ENCODE measurements at places on chromosomes 4 and X. TPM values are rescaled to one million over a fixed set of nuclear protein-coding genes. Genes with fewer than 3 reads are reported as not detected.
A peak's percentile ranks its signal among the peaks of the same experiment; 100 is the strongest.

- DNase-seq = no peak
These were observed 59.8 kb downstream of the CASK start for GRCh38 chrX:41863343-41864203.

DNA sequence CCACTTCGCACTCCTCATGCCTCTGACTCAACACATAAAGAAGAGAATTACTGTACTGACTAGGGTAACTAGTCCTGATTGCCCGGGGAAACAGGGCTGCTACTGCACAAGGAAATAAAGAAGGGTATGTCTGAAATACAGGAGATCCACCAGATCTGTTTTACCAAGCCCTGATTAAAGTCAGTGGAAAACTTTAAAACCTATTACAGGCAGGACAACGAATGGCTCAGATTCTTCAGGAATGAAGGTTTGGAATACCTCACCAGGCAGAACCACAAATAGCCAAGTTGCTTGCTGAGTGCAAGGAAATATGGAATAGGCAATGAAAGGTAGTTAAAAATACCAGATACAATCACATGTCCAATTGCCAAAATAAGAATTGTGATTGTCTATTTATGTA, 17.3 kb downstream of the LAMTOR3 start:
- no peak for DNase-seq

GRCh38 chr4:86924811-86925210, 10.0 kb upstream of the AFF1 start:
- no peak for DNase-seq

DNA sequence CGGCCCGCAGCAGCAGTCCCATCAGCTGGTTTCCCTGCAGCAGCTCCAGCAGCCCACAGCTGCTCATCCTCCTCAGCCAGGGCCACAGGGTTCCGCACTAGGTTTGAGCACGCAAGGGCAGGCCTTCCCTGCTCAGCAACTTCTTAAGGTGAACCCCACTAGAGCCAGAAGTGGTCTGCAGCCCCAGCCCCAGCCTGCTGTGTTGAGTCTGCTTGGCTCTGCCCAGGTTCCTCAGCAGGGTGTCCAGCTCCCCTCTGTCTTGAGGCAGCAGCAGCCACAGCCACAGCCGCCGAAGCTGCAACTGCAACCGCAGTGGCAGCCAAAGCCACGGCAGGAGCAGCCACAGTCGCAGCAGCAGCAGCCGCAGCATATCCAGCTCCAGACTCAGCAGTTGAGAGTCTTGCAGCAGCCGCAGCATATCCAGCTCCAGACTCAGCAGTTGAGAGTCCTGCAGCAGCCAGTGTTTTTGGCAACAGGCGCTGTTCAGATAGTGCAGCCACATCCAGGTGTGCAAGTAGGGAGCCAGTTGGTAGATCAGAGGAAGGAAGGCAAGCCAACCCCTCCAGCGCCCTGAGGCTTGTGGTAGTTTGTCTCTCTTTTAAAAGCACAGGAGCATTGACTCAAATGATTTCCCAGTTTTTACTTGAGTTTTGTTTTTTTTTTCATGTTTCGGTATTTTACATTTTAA, 4.6 kb downstream of the SUPT20HL1 start:
- DNase-seq = no peak

DNA sequence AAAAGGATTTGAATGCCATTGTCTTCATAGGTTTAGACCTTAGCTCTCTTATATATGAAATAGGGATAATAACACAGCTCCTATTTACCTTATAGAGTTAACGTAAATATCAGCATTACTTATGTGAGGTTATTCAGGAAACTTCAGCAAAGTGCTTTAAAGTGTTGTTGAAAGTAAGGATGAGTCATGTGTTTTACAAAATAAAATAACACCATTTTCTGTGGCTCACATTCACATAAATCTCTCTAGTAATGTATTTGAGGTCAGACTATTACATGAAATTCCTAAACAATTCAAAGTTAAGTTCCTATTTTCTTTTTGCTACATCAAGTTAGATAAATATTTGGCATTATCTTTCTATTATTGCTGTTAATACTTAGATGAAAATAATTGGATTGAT, 2.9 kb downstream of the GNRHR start:
- DNase-seq = no peak

GRCh38 chrX:154121961-154122360, 22.1 kb upstream of the OPN1LW start:
- no peak for DNase-seq

DNA sequence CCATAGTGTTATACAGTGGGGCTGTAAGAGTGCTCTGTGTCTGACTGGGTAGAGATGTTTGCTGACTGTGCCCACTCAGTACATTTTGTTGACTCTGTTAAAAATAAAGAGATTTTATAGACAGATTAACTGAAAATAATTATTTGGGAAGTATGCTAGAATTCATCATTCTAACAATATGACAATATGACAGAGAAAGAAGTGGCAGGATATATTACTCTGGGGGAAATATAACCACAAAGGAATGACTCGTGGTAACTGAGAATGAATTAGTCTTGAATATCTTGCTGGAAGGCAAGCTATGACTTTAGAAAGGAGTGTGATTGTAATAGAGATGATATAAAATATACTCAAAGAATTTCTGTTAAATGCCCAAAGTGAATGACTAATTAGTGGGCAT, 46.8 kb downstream of the TMEM165 start:
- no peak for DNase-seq

- no peak for DNase-seq
These were observed 25.3 kb upstream of the NAF1 start for GRCh38 chr4:163191999-163192398.

PALLD gene
- total RNA-seq = 79.7 TPM

DNA sequence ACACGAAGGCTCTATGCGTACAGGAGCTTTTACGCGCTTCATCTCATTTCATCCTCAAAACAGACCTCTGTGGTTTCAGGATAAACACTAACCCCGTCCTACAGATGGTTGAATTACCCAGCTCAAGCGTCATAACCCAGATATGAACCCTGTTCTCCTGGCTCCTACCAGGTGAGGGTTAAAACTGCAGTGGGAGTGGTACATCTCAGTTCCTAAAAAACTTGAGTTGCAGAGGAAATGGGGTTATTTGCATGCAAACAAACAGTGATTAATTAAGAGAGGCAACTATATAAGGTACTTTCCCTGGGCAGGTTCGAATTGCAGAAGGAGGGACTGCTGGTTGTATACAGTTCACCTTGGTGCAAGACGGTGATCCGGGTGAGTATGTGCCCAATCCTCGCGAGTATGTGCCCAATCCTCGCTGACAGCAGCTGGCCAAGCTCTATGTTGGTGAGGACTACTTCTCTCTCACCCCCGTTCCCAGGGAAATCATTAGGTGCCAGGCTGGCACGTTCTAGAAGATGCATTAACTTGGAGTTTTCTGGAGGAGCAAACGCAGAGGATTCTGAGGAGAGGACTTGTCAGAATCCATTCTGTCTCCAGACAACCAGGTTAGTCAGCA, 72.6 kb downstream of the FHDC1 start:
- no peak for DNase-seq

UGT2B15 gene
- total RNA-seq = not detected

WAS gene
- 9.0 TPM for total RNA-seq

DNA sequence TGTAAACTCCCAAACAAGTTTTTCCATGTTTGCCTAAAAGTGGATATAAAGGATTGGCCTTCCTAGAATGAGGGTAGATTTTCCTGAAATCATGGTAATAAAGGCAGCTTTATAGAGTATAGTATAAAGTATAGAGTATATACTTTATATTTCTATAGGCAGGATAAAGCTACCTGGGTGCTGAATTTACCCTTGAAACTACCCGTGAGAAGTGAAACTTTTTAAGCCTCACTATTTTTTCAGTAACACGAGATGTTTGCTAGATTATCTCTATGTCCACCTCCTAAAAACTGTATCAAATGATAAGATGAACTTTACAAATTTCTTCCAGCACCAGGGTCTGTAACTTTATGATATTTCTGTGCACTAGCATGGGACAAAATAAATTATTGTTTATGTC, 340.0 kb upstream of the GALNTL6 start:
- no peak for DNase-seq

- no peak for DNase-seq
These were observed 12.5 kb downstream of the HS3ST1 start for GRCh38 chr4:11416071-11416766.

DNA sequence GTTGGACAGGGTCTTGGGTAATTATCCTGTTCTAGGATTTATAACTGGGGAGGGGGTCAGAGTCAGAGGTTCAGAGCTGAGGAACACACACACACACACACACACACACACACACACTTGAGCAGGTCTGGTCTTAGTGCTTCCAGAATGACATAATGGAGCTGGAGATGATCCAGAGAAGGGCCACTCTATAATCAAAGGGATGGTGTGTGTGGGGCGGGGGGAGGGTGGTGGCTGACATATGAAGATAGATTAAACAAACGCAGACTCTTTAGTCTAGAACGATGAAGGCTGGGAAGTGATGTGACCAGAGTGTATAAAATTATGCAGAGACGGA, 434 bp upstream of the TMEM255A start:
- no peak for DNase-seq

C4orf54 gene
- not detected for total RNA-seq

GRCh38 chr4:80592950-80593349, 257.4 kb downstream of the CFAP299 start:
- no peak for DNase-seq

DNA sequence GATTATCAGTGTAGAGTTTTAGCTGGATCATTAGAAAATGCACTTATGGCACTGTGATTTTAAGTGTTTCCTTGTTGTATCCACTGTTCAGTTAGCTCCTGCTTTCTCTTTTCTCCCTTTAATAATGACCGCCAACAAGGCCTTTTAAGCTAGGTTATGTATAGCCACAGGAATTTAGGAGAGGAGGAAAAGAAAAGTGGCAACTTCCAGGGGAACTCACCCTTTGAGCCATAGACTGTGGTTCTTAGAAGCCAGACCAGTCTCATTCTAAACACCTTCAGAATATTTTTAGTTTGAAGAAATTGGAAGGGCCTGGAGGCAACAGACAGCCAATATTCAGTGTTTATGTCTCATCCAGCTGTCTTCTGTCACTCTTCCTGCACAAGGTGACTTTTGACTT, 6.1 kb downstream of the FGF2 start:
- no peak for DNase-seq

DNA sequence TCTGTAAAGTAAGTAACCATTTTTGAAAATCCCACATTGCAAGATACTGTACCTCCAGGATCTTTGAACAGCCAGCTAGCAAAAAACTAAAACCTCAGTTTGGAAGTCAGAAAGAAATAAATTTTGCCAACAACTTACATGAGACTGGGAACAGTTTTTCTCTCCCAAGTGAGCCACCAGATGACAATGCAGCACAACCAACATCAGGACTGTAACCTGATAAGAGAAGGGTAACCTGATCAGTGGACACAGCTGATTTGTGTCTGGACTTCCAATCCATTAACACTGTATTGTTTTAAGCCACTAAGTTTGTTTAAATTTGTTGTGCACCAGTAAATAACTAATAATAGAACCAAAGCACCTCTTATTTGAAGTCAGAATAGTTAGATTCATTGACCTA, 923.3 kb downstream of the FAT4 start:
- DNase-seq = no peak

DNA sequence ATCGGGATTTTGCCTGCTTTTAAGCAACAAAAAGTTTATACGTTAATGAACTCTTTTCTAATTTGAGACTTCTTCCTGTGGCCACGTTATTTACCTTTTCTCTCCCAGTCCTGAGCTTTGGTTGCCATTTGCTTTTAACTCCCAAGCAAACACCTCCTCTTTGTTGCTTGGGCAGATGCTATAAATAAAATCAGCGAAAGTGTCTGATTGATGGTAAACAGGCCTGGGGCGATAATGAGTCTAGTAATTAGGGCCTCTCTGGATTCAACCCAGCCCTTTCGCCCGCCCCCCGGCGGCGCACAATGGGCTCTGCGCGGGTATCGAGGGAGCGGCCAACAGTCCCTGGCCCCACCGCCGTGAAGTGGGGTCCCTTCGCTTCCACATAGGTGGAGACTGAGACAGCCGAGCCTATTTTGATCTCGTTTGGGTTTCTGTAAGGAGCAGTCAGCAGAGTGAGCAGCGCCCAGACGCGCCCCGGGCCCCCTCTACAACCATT, 790 bp downstream of the CLGN start:
- no peak for DNase-seq

CSAG1 gene
- not detected for total RNA-seq

GRCh38 chrX:153944140-153944799, at the start of gene RENBP:
Gene RENBP, minus strand, starts transcription at chrX:153944643. Its CDS starts 33 bp downstream, at chrX:153944610.
- DNase-seq = no peak

- no peak for DNase-seq
These were observed 52.0 kb downstream of the EDNRA start for GRCh38 chr4:147532896-147533295.

GRCh38 chr4:77599378-77599777, 6.2 kb upstream of the CXCL13 start:
- DNase-seq = no peak

IL1RAPL1 gene
- 0.47 TPM for total RNA-seq

- no peak for DNase-seq
These were observed 333.3 kb downstream of the DCTD start for GRCh38 chr4:182583703-182584415.

DNA sequence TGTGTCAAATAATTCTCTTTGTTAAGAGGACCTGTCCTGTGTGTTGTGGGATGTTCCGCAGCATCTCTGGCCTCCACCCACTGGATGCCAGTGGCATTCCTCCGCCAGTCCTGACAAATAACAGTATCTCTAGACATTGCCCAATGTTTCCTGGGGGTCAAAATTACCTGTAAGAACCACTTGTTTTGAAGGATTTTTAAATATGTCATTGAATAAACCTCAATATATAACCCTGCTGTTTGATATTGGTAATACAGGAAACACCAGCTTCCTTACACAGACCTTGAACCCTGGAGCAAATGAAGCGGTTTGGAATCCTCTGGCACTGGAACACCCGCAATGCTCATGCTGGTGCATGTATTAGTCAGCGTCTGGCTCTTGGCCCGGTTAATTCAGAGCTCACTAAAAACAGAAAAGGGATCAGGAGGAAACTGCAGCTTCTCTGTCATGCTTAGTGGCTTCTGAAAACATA, 101.3 kb downstream of the TBL1X start:
- DNase-seq = peak; percentile 32

- no peak for DNase-seq
These were observed 212.4 kb downstream of the MGST2 start for GRCh38 chr4:139878050-139878449.

POU3F4 gene
- not detected for total RNA-seq

ERVMER34-1 gene
- 0.60 TPM for total RNA-seq

JAKMIP1 gene
- total RNA-seq = not detected

- no peak for DNase-seq
These were observed 189.0 kb downstream of the COX7B2 start for GRCh38 chr4:46720055-46720454.

APLN gene
- 0.88 TPM for total RNA-seq

DNA sequence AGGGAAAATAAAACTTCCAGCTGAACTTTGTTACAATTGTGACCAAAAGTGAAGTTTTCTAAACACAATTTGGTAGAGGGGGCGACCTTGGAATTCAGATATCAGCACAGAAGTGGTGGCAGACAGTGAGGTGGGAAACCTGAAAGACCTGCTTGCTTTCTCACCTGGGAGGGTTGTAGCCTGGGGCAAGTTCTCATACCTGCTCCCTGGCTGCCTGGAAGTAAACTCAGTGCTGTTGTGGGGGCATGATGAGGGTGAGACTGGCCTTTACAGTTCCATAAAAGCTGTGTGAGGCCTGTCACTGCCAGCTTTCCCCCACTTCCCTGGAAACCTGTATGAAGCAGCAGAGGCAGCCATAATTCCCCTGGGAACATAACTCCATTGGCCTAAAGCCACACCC, 1180.2 kb downstream of the FAM133A start:
- no peak for DNase-seq

Data from omental fat pad (tissue), 4 donors.